ENCODE measurements at places on chromosomes 2 and 18.
A peak's percentile ranks its signal among the peaks of the same experiment; 100 is the strongest.

- DNase-seq: no peak
These were observed 63.6 kb upstream of the FZD5 start for GRCh38 chr2:207833251-207833751.

GRCh38 chr2:8344144-8345097, 337.4 kb upstream of the ID2 start:
- DNase-seq: no peak

GRCh38 chr2:24008672-24009366, 1.1 kb upstream of the MFSD2B start:
- no peak for DNase-seq

DNA sequence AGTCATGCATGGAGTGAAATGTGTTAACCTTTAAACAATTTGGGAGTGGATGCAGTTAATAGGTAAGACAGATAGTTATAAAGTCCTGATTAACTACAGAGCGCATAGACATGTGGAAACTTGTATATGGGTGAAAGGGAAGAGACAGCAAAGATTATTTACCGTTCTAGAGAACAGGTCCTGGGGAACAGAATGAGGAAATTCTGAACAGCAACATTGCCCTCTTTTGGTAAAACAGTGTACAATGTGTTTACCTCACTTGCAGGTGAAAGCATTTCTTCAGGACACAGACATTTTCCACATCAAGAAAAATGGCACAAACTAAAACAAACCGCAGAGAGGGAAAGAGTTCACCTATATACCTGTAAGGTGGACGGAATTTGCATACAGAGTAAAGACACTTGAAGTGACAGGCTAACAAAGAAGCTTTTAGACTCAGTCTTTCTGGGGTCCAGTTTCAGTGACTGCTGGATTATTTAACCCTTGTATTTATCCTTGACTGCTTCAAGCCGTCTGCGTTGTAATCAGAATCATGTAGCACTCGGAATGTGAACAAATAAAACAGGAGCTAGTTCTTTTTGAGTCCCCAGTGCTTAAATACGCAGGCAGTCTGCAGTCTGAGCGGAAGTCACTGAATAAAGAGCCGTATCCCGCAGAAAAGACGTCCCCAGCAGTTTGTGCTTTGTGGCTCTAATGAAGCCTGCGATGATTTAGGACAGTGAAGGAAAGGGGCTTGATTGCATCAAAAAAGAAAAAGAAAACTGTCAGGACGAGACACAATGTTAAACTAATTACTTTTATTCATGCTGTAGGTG, 364.8 kb upstream of the GALNT5 start:
- DNase-seq: peak; percentile 32

DNA sequence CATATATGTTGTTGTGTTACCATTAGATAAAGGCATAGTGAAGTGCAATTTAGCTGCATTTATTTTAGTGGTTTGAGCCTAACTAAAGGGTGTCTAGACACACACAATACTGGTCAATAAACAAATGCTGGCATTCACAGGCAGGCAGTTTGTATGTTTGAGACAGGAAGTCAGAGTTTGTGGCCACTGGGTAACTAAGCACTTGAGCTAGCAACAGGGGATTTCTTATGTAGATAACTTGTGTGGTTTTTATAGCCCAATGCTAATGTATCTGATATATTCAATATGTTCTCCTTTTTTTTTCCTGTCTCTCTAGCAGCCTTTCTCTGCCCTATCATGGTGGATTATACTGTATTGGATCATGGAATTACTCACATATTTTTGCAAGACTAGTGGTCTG, 38.1 kb downstream of the LRRTM4 start:
- no peak for DNase-seq

- peak; percentile 28 for DNase-seq
These were observed 146.7 kb upstream of the L3MBTL4 start for GRCh38 chr18:6561420-6561861.

- DNase-seq: peak; percentile 91
These were observed 33.9 kb downstream of the FN1 start for GRCh38 chr2:215401896-215402379.

- no peak for DNase-seq
These were observed 419.7 kb upstream of the MEX3C start for GRCh38 chr18:51617167-51617566.

DNA sequence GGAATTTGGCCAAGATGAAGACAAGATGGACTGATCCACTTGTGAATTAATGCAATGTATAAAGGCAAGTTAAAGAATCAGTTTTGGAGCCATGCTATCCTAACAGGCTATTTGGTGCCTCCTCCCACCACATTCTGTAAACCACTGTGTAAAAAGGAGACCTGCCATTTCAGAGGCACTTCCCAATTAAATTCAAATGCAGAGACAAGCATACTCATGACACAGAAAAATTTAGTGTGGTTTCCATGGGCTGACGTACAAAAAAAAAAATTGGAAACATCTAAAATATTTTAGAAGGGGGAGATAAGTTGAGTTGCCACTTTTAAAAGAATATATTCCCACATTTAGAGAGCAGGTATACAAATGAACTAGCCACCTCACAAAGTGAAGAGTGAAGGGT, 112.1 kb downstream of the TCF4 start:
- peak; percentile 21 for DNase-seq

GRCh38 chr2:33475224-33476130, 972 bp upstream of the RASGRP3 start:
- peak; percentile 77 for DNase-seq

DNA sequence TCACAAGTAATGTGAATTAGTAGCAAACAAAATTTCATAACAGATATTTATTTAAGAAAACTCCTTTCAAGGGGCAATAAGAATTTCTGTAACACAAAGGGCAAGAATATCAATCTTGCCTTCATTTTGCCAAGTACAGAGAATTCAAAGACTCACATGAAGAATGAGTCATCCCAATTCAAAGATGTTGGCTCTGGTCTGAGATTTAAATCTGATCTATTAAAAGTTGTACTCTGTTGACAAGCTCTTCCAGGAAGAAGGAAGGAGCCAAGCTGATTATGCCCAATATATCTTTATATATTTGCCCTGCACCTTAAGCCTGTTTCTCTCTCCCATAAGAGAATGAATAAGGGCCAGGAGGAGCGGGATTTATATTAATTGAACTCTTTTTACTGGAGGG, 55.9 kb upstream of the RPE start:
- no peak for DNase-seq

DNA sequence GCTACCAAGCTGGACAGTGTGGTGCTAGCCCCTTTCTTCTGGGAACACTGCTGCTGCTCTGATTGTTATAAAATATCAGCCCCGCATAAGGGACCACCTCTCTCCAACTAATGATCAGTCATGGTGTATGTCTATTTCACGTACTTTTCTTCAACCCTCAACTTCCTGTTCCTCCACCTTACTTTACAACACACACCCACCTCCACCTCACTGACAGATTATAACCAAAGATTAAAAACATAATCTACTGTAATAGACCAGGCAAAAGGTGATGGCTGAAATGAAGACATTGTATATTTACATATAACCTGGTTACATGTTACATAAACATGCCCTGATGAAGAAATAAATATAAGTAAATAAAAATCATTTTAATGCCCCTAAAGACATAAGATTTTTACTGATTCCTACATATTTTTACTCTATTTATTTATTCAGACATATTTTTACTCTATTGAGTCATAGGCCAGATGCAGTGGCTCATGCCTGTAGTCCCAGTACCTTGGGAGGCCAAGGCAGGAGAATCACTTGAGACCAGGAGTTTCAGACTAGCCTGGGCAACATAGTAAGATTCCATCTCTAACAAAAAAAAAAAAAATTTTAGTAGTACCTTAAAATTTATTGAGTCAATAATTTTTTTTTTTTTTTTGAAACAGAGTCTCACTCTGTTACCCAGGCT, 12.8 kb downstream of the STK39 start:
- peak; percentile 54 for DNase-seq

DNA sequence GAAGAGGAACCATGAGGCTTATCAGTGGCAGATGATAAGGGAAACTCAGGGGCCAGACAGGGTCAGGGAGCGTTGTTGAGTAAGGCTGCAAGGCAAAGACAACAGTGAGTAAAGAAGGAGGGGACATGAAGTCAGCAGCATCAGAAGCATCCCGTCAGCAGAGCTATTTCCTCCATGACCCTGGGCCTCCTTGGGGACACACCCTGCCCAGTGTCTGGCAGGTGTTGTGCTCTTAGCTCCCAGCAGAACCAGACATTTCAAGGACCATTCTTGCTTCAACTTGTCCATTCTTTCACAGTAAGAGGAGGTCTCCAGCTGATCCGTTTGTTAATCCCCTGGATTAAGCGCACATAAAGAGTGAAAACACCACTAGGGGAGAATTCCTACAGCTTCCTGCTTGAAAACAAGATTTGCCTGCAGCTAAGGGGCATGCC, 88.7 kb upstream of the MEIS1 start:
- no peak for DNase-seq

DNA sequence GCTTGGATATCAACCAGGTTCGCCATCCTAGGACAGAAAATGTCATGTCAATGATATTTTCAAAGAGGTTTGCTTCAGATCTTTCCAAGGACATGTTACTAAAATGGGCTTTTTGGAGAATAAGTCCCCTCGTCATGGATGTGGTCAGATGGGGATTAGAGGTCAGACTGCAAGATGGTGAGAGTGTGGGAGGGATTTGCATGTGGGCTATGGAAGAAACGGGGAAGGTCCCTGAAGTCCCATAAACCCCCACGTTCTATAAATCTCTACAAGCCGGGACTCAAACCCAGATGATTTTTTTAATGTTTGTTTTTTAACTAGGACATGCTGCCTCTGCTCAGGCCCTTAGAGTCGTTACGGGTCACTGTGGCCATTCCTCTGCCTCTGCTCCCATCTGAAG, 37.7 kb upstream of the IGFBP5 start:
- DNase-seq: no peak

- DNase-seq: peak; percentile 89
These were observed 62.5 kb downstream of the CENPO start for GRCh38 chr2:24855726-24856125.

- no peak for DNase-seq
These were observed 121.8 kb downstream of the ALK start for GRCh38 chr2:29799628-29800027.

DNA sequence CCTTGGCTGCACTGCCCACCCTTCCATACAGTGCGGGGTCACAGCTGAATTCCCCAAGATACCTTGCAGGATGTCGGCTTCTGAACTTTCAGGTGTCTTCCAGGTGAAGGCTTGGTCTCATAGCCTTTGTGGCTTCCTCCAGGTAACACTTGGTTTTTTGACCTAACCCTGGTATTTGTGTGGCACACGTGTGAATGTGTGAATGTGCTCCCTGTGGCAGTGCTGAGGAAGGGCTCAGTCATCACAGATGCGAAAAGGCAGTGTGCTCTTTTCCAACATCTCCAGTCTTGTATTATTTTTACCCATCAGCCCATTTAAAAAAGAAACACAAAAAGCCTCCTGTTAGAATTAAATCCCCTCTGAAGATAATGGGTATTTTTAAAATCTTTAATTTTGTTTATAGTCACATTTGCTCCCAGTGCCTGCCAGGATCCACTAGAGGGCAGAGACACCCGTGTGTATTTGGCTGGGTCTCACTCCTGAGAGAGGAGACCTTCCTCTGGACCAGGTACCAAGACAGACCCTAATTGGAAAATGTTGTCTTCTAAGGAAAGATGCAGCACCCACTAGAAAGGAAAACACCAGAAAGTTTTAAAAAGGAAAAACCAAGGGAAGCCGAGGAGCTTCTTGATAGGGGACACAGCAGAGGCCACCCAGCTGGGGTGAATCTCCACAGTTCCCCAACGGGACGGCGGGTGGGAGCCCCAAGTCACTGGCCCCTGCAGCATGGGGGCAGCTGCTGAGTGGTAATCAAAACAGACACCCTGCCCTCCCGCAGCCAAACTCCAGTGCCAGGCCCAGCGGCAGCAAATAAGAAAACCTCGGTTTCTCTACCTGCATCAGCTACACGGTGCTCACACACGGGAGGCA, 27.7 kb downstream of the FAM110C start:
- DNase-seq: no peak

DNA sequence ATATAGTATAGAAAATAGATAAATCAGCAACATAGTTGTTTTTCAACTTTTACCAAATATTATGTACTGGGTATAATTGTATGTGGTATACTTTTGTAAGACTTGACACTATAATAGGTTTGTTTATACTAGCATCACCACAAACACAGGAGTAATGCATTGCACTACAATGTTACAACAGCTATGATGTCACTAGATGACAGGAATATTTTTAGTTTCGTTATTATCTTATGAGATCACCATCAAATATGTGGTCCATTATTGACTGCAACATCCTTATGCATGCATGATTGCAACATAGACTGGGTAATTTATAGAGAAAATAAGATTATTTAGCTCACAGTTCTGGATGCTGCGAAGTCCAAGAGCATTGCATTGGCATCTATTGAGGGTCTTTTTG, 678.4 kb upstream of the ZNF804A start:
- DNase-seq: no peak

GRCh38 chr2:74481431-74481830, 1.4 kb downstream of the CCDC142 start:
- no peak for DNase-seq

DNA sequence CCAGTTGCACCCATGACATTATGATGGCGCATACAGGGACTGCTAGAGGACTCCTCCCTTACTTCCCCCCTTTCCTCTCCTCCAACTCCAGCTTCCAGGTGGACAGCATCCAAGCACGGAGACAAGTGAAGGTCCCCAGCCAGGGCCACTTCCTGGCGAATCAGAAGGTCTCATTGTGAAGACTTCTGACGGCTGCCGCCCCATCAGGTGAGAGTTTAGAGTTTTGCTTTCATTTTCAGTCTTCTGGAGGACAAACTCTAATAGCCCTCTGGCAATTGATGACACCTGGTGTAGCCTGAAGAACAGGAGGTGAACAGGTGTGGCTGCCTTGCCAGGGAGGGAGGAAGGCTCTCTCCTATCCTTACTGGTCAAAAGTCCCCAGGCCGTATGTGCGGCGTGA, 77.3 kb upstream of the KCNH7 start:
- no peak for DNase-seq

- no peak for DNase-seq
These were observed 171.2 kb downstream of the C1D start for GRCh38 chr2:67891642-67892041.

DNA sequence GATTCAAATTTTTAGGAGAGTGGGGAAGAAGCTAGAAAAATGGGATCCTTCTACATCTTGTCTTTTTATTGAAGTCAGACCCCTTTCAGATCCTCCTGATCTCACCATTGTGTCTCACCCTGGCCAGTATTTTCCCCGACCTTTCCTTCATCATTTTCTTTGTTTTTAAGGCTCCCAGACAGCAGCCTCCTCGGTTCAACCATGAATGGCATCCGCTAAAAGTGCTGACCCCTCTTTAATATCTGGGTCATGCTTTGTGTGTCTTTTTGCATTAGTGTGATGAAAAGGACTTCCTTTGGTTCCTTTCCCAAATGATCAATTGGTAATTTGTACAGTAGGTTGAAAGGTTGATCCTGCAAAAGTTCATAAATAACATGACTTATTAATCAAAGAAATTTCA, 26.7 kb upstream of the THOC1 start:
- DNase-seq: no peak

- no peak for DNase-seq
These were observed 78.8 kb upstream of the TGFA start for GRCh38 chr2:70632388-70632787.
